Fibroblast of skin of right biceps (primary cell): ENCODE measurements at places on chromosomes 3 and 15.

- peak; percentile 84 for DNase-seq
These were observed 47.6 kb downstream of the RAP2B start for GRCh38 chr3:153209596-153209995.

DNA sequence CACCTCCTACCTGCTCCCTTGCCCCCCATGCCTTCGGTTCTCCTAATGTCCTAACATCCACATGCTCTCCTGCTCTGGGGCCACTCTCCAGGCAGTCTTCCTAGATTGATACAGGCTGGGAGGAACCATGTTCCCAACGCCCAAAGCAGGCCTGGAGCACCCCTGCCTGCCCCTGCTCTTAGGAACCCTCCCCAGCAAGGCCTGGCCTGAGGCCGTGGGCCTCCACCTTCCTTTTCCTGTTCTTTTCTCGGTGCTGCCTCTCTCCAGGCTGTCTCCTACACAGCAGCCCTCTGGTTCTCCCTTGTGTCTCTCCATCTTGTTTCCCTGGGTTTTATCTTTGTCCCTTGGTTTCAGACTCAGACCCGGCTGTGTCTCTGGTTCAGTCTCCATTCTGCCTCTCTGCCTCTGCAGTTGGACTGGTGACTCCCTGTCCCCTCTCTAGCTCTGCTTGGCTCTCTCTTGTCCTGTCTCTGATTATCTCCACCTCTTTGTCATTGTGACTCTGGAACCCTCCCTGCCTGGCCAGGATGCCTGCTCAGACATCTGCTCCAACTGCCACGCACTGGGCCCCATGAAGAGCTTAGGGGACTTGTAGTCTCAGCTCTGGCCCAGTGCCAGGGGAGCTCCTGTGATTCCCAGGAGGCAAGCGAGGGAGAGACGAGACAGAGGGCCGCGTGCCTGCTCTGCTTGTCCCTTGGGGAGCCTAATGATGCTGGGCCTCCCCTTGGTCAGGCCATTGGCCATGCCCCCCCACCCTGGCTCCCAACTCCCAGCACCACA, 26.0 kb upstream of the RPL29 start:
- peak; percentile 40 for DNase-seq

GRCh38 chr3:42575137-42575741, 6.5 kb downstream of the SEC22C start:
- DNase-seq = no peak

- DNase-seq = peak; percentile 30
These were observed 1.4 kb downstream of the SETD5 start for GRCh38 chr3:9398700-9399336.

DNA sequence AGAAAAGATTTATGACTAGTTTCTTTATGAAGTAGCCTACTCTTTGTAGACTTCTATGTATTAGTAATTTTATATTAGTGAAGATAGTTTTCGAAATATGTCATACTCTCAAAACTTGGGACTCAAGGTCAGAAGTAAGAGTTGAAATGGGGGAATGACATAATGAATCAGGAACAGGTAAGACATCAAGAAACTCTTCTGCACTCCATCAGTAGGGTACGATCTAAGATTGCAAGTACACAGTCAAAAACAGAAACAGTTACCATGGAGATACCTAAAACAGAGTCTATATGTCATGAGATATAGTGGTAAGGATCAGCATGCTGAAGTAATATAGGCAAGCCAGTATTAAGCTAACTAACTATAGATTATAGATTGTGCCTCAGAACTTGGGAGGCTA, 187.0 kb upstream of the MLF1 start:
- no peak for DNase-seq

- DNase-seq = peak; percentile 14
These were observed 387.2 kb downstream of the ROBO1 start for GRCh38 chr3:79380581-79380980.

DNA sequence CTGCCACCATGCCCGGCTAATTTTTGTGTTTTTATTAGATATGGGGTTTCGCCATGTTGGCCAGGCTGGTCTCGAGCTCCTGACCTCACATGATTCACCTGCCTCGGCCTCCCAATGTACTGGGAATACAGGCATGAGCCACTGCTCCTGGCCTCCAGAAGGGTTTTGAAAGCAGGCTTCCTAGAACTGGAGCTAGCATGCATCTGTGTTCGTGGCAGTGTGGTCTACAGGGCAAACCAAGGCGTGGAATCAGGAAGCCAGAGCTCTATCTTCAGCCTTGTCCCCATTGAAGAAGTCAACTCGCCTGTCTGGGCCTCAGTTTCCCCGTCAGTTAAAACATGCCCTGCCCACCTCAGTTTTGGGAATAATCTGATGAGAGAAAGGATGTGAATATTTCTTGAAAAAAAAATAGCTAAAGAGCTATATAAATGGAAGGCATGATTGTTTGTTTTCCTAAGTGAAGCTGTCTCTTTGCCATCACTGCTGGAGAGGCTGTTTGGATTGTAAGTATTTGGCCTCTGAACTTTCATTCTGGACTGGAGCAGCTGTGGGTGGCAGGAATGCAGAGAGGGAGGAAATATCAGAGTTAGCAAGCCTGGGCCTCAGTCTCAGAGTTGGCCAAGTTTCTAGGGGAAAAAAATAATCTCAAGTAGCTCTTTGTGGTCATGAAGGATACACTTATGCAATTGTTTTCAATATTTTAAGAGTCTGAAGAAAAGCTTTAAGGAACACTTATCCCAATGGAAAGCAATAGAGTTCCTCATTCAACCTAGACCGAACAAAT, 36.5 kb upstream of the UACA start:
- DNase-seq = peak; percentile 93

DNA sequence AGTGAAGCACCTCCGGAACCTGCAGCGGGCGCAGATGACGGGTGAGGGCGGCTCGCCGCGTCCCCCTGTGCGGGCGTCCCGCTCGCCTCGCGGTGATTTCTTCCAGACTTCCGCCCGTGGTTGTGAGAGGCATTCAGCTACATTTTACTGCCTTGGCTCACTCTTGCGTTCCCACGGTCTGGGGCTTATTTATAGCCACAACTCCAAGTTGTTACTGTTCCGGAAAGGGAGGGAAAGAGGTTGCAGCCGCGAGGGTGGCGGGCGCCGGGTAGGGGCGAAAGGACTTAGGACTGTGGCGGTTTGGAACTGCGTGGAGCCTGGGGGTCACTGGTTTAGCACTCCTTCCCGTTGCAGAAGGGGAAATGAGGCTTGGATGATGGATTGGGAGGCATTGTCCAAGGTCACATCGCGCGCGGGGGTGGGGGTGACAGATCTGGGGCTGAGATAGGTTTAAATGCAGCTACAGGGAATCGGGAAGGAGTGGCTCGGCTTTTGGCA, 1.1 kb downstream of the HES1 start:
- DNase-seq = peak; percentile 85

- peak; percentile 12 for DNase-seq
These were observed 25.6 kb upstream of the LARS2 start for GRCh38 chr3:45362758-45363157.

DNA sequence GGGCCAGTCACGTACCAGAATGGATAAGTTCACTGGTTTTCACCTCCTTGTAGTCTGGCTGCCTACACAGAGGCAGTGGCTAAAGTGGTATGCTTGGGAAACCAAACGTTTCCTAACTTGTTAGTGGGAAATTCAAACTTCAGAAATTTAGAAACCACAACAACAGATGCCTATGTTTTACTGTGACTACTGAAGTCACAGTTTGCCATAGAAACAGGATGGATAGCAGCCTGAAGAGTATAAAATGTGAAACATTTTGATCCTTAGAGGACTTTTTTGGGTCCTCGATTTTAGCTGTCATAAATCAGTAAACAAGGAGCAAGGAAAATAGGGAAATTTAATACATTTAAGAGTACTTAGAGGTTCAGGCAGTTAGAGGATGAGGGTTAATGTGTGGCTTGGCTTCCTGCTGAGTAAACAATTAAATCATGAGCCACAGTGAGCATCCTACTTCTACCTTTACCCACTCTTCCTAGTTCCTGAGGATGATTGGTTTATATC, 48.6 kb downstream of the CMSS1 start:
- DNase-seq = peak; percentile 79
